Right lung (tissue), 10 donors: ENCODE measurements at places on chromosomes 5 and 9.

- no peak for DNase-seq
Measured at GRCh38 chr9:89178830-89179539, 367 bp upstream of the SHC3 start.

- no peak for DNase-seq
Measured at GRCh38 chr5:154757814-154758406, 2.7 kb downstream of the LARP1 start.

GRCh38 chr9:14652729-14653377 lies 40.4 kb downstream of the ZDHHC21 start:
- no peak for DNase-seq

DNA sequence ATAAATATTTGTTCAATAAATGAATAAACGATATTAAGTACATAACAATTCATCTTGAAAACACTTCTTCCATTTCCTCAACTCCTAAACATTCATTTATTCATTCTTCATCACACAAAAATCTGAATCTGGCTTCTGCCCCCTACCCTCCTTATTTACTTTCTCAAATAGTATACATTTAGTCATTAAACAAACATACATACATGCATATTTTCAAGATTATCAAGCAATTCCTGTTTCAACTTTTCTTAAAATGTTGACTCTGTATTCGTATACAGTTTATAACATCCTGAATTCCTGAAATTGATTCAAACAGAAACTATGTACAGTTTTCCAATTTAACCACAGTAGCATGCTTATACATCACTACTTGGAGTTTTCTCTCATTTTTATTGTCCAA lies 129.0 kb downstream of the MUSK start:
- DNase-seq, result no peak

GRCh38 chr9:114853071-114853855 lies 47.4 kb upstream of the TNFSF15 start:
- DNase-seq, result no peak

DNA sequence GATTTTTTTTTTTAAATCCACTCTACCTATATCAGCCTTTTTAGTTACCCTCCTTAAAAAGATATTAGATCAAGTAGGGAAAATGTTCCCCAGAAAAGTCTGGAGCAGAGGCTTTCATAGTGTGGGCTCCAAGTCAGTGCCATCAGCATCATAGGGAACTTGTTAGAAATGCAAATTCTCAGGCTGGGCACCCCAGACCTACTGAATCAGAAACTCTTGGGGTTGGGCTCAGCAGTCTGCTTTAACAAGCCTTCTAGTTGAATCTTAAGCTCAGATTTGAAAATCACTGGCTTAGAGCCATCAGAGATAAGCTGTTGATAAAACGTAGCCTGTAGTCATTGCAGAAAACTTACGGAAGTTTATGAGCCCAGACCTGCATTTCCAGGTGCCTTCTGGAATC lies 140.1 kb downstream of the TMEM38B start:
- no peak for DNase-seq

- DNase-seq, result no peak
Measured at GRCh38 chr9:105531530-105531929, 26.4 kb upstream of the FKTN start.

GRCh38 chr9:122274055-122274454 lies 9.4 kb downstream of the MRRF start:
- DNase-seq, result no peak

- no peak for DNase-seq
Measured at GRCh38 chr5:95970359-95970704, 8.7 kb upstream of the ELL2 start.

DNA sequence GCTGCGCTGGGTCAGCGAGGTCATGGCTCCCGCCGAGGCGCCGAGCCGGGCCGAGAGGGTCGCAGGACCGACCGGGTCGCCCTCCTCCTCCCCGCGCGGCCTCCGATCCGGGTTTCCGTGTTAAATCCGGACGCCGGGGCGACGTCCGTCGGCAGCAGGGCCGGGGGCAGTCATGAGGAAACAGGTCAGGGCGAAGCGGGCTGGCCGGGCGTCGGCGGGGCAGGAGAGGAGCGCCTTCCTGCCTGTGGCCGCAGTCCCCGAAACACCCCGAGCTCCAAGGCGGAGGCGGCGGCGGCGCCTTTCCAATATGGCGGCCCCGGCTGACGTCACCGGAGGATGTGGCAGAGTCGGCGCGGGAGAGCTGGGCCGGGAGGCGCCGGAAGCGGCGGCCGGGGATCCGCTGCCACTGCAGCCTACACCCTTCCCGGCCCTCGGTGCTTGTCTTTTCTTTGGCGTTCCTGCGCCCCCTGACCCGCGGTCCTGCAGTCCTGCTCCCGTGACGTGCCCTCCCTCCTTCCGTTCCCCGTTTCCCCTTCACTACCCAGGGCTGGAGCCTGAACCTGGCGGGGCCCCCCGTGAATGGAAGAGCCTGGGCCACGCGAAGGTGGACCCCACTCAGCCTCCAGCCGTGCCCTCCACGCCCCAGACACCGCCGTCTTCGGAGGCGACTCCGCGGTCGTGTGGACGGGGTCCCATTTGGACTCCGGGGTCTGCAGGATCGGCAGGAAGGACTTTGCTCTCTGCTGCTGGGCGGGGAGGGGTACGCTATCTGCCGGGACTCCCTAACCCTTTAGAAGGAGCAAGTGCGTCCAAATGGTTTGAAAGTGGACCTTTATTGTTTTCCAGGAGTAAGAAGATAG lies at the start of gene GOLPH3:
TSS of gene GOLPH3 (minus strand) at position 309 of the 860 bp plus-strand sequence. CDS start at position 24, 285 bp downstream.
- peak; percentile 88 for DNase-seq

GRCh38 chr5:179374506-179375235 lies 29.4 kb upstream of the ADAMTS2 start:
- DNase-seq, result no peak

- no peak for DNase-seq
Measured at GRCh38 chr5:98796197-98796972, 22.9 kb downstream of the RGMB start.

DNA sequence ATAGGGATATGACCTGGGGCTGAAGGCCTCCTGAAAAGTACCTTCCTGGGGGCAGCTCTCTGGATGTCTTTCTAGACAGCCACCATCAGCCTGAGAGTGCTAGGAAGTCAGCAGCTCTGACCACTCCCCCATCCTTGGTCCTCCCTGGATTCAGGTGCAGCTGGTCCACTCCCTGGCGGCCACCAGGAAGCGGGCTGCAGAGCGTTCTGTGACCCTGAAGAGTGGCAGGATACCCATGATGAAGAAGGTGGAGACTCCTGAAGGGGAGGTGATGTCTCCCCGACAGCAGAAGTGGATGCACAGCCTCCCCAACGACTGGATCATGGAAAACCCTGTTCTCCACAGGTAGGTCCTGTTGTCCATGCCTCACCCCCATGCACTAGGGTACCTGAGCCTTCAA lies 1.8 kb downstream of the CCDC180 start:
- no peak for DNase-seq

GRCh38 chr5:127243011-127243410 lies 47.6 kb upstream of the MEGF10 start:
- no peak for DNase-seq

- no peak for DNase-seq
Measured at GRCh38 chr9:80922544-80922943, 766.8 kb downstream of the TLE1 start.

DNA sequence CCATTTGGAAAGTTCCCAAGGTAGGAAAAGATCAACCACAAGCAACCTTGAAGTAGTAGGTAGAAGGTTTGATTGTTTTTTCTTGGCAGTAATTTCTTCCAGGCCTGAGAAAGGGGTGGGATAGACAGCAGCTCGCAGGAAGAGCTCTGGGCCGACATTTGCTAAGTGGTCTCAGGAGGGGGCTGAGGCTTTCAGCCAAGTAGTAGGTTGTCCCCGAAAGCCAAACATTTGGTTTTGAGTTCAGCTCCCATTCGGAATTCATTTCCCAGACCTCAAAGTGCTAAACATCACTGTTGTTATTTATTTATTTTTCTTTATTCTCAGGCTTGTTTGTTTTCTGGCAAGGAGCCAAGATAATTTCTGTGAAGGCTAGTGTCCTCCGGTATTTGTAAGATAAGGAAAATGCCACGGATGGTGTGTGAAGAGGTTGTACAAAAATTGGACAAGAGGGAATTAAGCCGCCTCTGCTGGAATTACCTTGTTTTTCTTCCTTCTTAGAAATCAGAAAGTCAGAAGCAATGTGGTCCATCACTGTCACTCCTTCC lies 112.1 kb downstream of the KIF4B start:
- DNase-seq, result no peak

DNA sequence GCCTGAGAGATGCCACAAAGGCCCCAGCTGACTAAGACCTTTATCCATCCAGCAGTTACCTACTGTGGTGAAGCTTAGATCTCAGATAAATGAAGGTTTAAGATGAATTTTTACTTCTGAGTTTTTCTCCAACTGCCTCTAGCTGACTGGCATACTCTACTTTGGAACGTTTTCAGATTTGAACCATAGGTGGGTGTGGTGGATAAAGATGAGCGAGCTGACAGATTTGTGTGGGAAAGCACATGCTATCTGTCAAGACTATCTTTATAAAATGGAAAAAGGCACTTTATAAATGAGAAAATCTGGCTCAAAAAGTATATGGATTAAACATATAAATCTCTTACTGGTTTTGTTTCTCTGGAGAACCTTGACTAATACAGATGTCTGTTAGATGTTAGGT lies 160.8 kb downstream of the MCTP1 start:
- no peak for DNase-seq

GRCh38 chr5:76388791-76389512 lies 14.1 kb upstream of the IQGAP2 start:
- DNase-seq, result no peak

DNA sequence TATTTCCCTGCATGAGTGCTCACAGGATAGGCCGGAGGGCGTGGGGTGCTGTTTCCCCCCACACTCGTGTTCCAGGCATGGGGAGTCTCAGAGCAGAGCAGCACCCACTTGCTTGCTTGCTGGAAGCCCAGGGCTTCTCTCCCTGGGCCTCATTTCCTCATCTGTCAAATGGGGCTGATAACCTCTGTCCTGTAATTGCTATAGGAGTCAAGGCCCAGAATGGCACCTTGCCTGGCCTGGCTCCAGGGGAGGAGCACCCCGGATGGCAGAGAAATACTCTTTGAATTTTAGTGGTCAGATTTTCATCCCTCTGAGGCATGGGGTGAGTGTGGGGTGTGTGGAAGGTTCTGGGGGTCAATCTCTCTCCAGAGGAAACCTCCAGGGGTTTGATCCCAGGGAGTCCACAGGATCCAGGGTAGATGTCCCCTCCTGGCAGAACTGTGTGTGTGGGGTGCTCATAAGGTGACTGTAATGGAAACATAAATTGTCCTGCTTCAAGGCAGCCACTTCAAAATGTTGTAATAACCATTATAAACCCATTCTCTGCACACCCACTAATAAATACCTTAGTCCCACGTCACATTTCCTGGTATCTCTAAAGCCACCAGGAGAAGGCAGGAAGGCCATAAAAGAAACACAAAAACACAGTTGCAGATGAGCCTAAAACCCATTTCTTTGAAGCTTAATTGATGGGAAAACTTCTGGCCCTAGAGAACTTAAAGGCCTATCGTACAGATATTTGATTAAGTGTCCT lies 272.2 kb downstream of the FSTL4 start:
- DNase-seq, result no peak

DNA sequence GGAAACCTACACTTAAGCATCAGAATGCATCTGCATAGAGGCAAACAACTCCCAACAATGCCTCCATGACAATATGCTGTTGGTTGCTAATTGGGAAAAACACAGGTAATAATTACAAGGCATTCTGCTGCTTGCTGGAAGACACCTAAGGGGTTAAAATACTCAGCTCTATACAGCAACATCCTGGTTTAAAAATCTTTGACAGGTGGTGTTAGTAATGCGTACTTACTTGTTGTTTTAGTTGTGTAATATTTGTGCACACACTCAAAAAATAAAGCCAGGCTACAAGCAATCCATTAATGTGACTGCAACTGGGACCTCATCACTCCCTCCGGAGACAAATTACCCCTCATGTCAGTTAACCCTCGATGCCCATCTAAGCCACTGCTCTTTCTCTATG lies 126.3 kb upstream of the ELL2 start:
- no peak for DNase-seq

DNA sequence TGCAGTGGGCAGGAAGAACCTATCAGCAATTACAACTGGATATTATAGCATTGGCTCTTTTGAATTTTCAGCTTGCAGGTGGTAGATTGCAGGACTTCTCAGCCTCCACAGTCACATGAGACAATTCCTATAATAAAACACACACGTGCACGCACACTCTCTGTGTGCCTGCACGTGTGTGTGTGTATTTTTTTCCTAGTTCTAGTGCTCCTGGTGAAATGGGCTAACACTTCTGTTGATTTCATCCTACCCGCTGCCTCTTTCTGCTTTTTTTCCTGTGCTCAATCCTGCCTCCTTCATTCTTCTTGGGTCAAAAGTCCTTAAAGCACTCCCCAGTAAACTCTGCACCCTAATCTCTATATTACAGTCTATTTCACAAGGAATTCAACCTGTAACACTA lies 320.1 kb downstream of the OSTF1 start:
- DNase-seq, result no peak

DNA sequence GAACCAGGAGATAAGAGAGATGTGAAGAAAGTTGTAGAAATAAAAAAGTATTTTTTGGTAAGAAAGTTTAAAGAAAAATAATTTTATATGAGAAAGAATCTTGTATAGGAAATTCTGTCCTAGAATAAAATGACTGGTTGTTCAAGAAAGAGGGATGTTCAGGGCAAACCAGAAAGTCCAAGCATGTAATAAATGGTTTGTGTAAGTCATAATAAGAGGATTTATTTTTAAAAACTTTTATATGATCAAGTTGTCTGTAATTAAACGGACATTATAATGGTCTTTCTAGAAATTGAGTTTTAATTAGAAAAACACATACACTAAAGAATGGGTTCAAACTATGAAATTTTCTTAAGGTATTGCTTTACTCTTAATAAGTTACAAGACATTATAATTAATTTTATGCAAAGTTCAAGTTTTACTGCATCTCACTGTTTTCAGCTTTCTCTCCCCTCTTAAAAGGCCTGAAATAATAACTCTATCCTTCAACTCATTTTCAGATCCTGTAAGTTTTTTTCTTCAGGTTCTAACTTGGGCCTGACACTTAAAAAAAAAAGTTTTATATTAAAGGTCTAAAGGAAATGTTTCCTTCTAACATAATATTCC lies 56.1 kb upstream of the ZNF300 start:
- DNase-seq, result no peak

GRCh38 chr5:173191561-173191960 lies 43.4 kb downstream of the NKX2-5 start:
- DNase-seq, result no peak

DNA sequence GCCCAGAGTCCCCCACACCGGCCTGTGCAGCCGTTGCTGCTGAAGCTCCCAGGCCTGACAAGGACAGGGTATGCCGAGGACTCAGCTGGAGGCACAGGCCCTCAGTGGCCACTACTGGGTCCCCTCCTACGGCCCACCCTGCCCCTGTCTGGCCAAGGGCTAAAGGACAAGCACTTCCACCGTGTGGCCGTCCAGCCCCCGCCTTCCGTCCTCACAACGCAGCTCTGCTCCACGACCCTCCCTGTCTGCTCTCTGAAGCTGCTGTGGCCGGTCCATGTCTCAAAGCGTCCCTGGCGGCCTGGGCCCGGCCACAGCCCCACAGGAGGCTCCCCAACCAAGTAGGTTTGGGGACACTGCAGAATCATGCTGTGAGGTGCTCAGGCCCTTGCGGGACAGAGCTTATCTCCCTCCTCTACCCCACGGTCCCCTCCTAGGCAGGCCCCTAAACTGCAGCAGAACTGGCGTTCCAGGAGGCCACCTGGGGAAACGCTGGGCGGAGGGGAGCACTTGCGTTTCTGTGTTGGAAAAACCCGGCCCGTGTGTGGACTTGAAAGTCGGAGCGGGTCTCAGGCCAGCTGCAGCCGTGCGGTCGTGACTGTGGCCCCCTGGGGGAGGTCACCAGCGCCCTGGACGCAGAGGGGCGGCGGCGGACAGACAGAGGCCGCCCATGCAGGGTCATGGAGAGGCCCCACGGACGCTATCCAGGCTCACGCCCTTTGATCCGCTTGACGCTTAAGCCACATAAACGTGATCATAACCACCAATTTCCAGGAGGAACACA lies 45.6 kb downstream of the NKD2 start:
- no peak for DNase-seq
